Inflammatory macrophage treated with lipopolysaccharide for 1 hour (primary cell): ENCODE measurements at places on chromosomes 11 and 22.
A peak's percentile ranks its signal among the peaks of the same experiment; 100 is the strongest.

- no peak for DNase-seq
These were observed 54.4 kb downstream of the LINC01488 start for GRCh38 chr11:69535908-69536307.

GRCh38 chr11:111735262-111736116, 30.7 kb downstream of the PPP2R1B start:
- no peak for DNase-seq

GRCh38 chr22:37820350-37820749, 2.8 kb upstream of the GALR3 start:
- DNase-seq: no peak

- peak; percentile 71 for DNase-seq
These were observed at the start of gene P2RY6 for GRCh38 chr11:73271936-73272679. Gene P2RY6 (plus strand): TSS chr11:73272338. CDS start chr11:73296519, 24,181 bp downstream.
